Urinary bladder (tissue), 4 donors: ENCODE measurements at places on chromosomes 16 and 17. TPM values are rescaled to one million over a fixed set of nuclear protein-coding genes. Genes with fewer than 3 reads are reported as not detected.

DNA sequence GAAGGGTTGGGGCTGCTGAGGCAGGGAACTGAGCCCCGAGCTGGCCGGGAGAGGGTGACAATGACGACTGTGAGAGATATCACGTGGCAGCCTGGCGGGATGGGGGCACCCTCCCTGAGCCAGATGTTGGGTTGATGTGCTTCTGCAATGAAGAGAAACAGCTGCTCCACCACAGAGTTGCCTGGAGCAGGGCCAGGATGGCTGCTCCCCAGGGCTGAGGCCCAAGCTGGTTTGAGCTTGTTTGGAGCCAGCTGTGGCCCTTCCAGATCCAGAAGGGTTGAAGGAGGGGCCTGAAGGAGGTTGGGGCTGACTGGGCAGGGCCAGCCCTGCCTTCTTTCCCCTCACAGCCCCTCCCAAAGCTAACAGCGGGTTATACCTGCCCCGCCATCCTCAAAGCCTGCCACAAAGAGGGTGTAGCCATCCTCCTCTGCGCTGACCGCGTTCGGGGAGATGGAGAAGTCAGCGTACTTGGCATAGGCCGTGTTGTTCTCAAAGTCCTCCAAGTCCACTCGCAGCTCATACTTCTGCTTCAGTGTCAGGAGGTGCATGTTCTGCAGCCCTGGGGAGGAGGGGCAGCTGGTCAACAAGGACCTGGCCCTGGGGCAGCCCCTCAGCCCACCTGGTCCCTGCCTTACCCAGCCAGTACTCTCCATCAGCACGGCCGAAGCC lies 2.1 kb downstream of the MFAP4 start:
- DNase-seq: peak; percentile 84

DNA sequence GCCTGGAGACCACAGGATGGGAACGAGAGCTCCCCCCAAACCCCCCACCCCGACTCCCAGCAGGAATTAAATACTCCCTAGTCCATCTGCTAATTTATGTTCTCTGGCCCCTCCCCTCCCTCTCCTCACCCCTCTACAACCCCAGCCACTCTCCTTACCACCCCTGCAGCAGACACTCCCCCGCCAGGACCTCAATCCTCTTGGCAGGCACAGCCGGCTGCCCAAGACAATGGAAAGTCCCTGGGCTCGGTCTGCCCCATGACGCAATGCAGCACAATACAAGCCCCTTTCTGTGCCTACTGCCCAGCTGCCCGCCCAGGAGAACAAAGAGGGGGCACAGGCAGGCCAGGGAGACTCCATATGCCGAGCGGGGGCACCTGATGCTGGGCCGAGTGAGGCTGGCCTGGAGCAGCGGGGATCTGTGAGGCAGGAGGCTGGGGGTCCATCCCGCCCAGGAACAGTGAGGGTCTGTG lies 30.3 kb upstream of the CDC42EP4 start:
- DNase-seq: peak; percentile 76

DNA sequence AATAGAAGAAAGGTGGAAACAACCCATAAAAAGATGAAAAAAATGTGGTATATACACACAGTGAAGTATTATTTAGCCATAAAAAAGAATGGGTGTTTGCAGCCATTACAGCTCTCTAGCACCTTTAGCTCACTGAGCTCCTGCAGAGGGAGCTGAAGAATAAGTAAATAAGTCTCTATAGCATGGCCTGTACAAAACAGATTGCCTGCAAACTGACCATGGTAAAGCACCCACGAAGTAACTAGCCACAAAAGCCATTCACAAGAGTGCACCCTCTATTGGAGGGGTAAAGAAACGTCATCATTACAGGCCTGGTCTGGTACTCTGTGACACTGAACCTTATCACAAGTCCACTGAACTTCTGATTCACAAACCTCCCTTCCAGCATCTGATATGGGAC lies 76.3 kb downstream of the USP32 start:
- no peak for DNase-seq

DNA sequence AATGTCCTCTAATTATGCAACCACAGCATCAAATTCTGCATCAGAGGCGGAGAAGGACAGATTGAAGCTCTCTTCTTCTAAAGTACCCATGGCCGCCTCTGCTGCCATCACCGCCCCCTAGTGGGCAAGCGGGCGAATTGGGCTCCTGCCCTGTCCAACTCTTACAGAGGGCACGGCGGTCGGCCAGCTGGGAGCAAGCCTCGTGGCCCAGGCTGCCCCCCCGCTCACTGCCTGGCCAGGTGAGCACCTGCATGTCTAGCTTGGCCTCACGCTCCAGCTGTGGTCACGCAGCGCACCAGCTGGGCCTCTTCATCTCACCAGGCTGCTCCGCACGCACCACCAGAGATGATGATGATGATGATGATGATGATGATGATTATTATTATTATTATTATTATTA lies 146.1 kb upstream of the TOM1L1 start:
- no peak for DNase-seq

DNA sequence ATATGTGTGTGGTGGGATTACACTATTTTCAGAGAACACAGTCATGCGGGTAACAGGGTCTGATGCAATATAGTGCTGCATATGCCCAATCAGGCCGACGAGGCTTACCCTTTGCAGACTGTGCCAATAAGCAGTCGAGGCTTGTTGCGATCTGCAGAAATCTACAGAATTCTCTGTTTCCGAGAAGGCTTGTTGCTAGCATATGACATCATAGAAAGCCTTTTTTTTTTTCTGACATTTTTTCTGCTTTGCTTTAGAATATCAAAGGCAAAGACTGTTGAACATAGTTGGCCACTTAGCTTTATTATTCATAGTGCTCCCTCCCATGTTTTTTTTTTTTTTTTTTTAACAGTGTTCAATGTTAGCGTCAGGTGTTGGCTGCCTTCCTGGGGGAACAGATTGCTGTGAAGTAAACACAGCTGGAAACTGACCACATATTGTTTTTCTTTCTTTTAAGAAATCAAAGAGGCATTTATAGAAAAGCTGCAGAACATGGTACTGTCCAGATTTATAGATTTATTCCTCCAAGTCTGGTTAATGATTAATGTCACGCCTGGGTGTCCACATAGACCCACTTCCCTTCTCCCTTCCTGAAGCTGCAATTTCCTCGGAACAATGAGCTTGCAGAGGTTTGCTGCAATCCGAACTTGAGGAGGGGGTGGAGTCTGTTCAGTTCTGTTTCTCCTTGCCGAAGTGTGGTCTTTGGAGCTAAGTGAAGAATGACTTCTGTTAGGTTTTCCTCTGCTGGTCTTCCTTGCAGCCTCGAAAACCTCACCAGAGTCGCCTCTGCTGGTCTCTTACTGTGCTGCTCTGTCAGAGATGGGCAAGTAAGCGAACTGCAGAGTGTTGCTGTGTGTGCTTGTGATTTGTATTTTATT lies 87.3 kb downstream of the MAP2K6 start:
- DNase-seq: peak; percentile 48

DNA sequence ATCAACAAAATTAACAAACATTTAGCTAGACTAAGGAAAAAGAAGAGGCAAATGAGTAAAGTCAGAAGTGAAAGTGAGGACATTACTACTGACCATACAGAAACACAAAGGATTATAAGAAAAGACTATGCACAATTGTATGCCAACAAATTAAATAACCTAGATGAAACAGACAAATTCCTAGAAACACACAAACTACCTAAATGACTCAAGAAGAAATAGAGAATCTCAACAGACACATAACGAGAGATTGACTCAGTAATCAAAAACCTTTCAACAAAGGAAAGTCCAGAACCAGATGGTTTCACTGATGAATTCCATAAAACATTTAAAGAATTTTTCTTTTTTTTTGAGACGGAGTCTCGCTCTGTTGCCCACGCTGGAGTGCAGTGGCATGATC lies 35.7 kb upstream of the MYLK3 start:
- no peak for DNase-seq

DNA sequence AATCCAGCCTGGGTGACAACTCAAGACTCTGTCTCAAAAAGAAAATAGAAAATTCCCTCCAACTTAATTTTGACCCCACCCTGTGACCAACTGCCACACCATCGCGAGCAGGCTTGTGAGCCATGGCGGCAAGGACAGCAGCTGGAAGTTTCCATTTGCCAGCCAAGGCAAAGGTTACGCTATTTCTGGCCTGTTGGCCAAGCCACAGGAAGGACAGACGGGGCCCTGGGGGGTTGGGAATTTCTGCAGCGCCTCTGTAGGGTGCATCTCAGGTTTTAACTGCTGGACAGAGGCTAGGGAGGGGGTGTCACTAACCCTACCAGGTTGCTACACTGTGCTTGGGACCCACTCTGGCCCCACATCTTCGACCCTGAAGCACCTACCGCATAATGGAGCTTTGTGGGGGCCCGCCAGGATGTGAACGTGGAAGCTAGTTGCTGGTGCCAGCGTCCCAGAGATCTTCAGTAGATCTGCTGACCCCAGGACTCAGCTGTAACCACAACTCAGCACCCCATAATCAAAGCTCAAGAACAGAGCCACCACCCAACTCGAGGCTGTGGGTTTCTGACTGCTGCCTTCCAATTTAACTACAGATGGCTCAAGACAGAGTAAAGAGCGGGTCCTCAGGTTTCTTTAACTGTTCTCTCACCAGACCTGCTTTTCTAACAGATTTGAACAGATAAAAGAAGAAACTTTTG lies 10.9 kb downstream of the KIFC3 start:
- no peak for DNase-seq

- DNase-seq: no peak
Measured at GRCh38 chr17:7834542-7834956, 532 bp downstream of the KDM6B start.

GRCh38 chr16:86428729-86429517 lies 81.4 kb upstream of the FOXF1 start:
- no peak for DNase-seq

DNA sequence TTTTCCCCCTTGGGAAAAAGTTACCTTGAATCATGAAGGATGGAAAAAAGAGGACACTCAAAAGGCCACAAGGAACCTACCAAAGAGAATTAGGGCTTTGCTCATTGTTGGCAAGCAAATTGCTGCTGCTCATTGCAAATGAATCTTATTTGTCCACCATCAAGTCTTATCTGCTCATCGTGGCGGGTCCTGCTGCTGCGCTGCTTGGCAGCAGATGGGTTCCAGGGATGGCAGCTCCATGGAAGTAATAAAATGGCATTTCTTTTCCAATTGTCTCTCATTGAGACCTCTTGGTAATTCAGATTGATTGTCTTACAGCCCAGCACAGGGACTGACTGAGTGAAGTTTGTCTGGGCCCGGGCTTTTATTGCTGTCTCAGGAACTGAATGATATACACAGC lies 118.7 kb downstream of the MRM1 start:
- DNase-seq: no peak

DNA sequence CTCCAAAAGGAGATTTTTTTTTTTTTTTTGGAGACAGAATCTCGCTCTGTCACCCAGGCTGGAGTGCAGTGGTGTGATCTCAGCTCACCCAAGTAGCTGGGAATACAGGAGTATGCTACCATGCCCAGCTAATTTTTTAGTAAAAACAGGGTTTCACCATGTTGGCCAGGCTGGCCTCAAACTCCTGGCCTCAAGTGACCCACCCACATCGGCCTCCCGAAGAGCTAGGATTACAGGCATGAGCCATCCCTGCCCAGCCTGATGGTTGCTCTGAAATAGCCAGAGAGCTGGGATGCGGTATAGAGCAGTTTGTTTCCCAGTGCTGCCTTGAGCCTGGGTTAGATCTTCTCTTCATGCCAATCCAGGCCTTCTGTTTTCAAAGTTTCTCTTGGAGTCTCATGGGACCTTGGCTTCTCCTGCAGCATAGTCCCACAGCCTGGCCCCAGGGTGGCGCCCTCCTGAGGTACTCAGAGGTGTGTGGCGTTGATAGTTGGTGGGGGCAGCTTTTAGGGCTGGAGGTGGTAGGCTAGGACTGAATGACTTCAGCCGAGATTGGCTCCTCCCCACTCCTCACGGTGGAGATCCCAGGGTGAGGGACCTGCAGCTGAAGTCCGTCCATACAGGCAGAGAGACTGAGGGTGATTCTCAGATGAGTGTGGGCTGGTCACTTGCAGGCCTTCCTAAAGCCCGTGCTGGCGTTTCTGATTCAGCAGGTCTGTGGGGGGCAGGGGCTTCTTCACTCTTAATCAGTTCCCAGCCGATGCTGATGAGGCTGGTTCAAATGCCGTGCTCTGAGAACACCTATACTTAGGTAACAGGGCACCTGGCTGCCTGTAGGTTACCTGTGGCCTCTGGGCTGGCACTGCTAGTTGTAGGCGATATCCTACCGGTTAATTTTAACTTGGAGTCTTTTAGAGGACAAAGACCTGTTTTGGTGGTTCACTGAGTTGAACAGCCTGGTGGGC lies 52.0 kb downstream of the TNFRSF13B start:
- no peak for DNase-seq

DNA sequence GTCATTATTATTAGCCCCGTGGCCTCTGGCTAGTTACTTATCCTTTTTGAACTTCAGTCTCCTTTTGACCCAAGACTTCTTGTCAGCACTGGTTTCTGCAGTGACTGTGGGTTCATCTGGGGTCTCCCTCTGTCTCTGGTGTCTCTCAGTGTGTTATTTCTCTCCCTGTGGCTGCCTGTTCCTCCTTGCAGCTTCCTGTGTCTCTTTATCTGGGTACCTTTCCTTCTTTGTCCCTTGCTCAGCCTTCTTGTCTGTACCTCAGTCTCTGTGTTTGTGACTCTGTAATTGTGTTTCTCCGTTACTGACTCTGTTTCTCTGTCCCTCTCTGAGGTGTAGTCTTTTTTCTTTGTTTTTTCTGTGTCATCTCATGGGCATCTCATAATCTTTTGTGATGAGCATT lies 102.6 kb upstream of the CDH11 start:
- no peak for DNase-seq

GRCh38 chr17:81394921-81395599 lies at the start of gene BAHCC1:
BAHCC1 (plus strand) TSS chr17:81395457; CDS start chr17:81399740, 4,283 bp downstream.
- DNase-seq: peak; percentile 98

DNA sequence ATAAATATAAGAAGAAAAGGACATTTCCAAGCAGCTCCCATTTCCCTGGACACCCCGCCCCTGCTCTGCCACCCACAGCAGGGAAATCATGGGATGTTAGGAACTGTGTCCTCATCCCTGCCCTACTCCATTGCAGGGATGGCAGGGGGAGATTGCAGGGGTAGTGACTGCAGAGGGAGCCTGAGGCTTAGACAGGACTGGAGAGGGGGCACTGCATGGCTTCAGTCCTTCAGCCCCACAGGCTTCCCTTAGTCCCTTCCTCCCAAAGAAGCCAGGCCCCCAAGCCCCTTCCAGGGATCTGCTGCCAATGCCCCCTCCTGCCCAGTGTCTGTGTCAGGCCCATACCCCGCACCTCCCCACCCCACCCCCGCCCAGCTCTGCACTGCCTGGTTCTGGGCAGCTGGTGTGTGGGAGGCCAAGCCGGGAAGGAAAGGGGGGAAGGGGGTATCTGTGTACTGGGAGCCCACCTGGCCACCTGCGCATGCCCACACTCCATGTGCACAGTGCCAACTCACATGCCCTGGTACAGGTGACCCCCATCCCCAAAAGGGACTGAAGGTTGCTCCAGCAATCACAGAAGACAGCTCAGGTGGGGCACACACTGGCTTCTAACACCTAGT lies 3.3 kb downstream of the RUNDC3A start:
- no peak for DNase-seq

The MATCAP1 gene
- 11.4 TPM for total RNA-seq

The KRT23 gene
- 14.7 TPM for total RNA-seq

The KRTAP4-5 gene
- not detected for total RNA-seq

The KRT24 gene
- 0.26 TPM for total RNA-seq

The NPB gene
- 0.69 TPM for total RNA-seq

The CAVIN1 gene
- total RNA-seq: 296 TPM

The OR4D1 gene
- not detected for total RNA-seq

The TNS4 gene
- 5.4 TPM for total RNA-seq

The STH gene
- not detected for total RNA-seq

The WNT9B gene
- total RNA-seq: not detected

The GGT6 gene
- 13.0 TPM for total RNA-seq

The MEIOC gene
- not detected for total RNA-seq

The TOP2A gene
- 105 TPM for total RNA-seq
